ENCODE measurements at places on chromosomes 3 and 15.

GRCh38 chr3:160163229-160163878 is 61.9 kb upstream of the C3orf80 start:
- DNase-seq, result no peak

- DNase-seq, result no peak
Observed at GRCh38 chr3:160134454-160134853, 90.8 kb upstream of the C3orf80 start.

DNA sequence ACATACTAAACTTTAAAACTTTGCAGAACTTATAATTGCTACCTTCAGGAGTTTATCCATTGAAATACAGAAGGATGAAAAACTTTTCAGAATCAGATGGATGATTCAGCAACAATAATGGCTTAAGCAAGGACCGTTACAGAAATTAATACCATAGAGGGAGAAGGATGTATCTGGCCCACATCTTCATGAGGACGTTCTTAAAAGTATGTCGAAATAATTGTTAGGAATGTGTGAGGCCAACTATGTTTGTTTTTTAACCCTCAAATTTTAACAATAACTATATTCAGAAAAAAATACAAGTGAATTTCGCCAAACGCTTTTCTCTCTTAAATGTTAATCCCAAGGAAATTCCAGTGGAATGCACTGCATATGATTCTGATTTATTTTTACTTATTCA is 105.2 kb upstream of the EPHA3 start:
- DNase-seq, result no peak

DNA sequence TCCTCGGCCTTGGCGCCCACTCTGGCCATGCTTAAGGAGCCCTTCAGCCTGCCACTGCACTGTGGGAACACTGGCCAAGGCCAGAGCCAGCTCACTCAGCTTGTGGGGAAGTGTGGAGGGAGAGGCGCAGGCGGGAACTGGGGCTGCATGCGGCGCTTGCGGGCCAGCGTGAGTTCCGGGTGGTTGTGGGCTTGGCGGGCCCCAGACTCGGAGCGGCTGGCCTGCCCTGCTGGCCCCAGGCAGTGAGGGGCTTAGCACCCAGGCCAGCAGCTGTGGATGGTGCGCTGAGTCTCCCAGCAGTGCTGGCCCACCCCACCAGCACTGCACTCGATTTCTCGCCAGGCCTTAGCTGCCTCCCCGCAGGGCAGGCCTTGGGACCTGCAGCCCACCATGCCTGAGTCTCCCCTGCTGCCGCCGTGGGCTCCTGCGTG is 13.1 kb upstream of the UBP1 start:
- no peak for DNase-seq

DNA sequence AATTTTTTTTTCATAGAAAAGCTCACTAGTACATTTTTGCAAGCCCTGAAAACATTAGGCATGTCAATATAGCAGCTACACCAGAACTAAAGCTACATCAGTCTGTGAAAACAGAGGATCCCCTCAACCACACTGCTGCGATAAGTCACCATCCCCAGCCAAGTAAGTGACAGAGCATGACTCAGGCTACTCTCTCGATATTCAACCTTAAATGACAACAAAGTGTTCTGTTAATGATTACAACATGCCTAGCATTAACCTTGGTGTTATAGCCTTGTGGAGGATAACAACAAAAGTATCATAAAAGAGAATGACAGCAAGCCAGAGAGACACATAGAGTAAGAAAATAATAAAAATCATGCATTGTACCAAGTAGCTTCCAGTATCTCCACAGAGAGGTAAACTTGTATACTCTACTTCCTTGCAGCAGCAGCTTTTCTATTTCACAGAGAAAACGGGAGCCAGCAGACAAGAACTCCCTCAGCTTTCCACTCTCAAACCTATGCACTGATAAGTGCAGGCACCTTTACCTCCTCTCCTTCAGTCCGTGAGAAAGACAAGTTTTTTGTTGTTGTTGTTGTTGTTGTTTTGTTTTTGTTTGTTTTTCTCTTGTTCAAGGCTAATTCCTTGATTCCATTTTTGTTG is 76.6 kb downstream of the GBE1 start:
- no peak for DNase-seq

- no peak for DNase-seq
Observed at GRCh38 chr3:63207066-63207590, 71.0 kb upstream of the SYNPR start.

GRCh38 chr3:58355179-58355578 is 22.5 kb downstream of the PXK start:
- no peak for DNase-seq

GRCh38 chr3:184466413-184466960 is 86.6 kb downstream of the CHRD start:
- no peak for DNase-seq
